Adipose tissue (tissue), 3 donors: ENCODE measurements at places on chromosomes 12 and 14. TPM values are rescaled to one million over a fixed set of nuclear protein-coding genes. Genes with fewer than 3 reads are reported as not detected.

The C1RL gene
- polyA plus RNA-seq = 42.0 TPM

The PTPN6 gene
- polyA plus RNA-seq = 24.2 TPM

The LBHD2 gene
- polyA plus RNA-seq = 0.09 TPM

The SLC38A4 gene
- polyA plus RNA-seq = 1.7 TPM

The NUAK1 gene
- polyA plus RNA-seq = 2.8 TPM

The HOXC12 gene
- 0.02 TPM for polyA plus RNA-seq

The CCDC198 gene
- 19.1 TPM for polyA plus RNA-seq

The SLC6A15 gene
- polyA plus RNA-seq = not detected

The GPRC5A gene
- 12.1 TPM for polyA plus RNA-seq

The C1R gene
- polyA plus RNA-seq = 575 TPM

The PITPNM2 gene
- 7.9 TPM for polyA plus RNA-seq

The WDHD1 gene
- 0.49 TPM for polyA plus RNA-seq

The MORN3 gene
- polyA plus RNA-seq = 0.34 TPM

The FAM181A gene
- polyA plus RNA-seq = not detected

The YARS2 gene
- 7.1 TPM for polyA plus RNA-seq

The CD27 gene
- 1.1 TPM for polyA plus RNA-seq

The NABP2 gene
- 22.3 TPM for polyA plus RNA-seq

The SLC38A6 gene
- polyA plus RNA-seq = 6.4 TPM

The SLC25A47 gene
- polyA plus RNA-seq = not detected

The FSCB gene
- polyA plus RNA-seq = not detected
